Skin of body (tissue), 3 donors: ENCODE measurements at places on chromosomes 2 and 18. TPM values are rescaled to one million over a fixed set of nuclear protein-coding genes. Genes with fewer than 3 reads are reported as not detected.

Gene HAAO
- 7.0 TPM for total RNA-seq

DNA sequence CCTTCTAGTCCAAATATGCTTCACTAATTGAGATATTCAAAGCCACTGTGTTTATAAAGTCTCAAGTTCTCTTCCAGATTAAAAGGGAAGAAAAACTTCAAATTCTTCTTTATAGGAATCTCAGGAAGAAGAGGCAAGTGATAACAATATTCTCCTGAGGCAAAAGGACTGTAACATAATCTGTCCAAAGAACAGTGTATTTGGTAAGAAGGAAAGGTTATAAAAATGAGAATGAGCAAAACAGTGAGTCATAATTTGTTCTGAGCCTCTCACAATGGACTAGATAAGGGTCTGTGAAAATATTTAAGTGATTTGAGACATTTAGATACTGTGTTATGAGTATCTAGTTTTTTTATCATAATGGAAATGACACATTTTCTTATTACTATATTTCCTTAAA lies 44.3 kb downstream of the SNRPD1 start:
- DNase-seq: no peak

DNA sequence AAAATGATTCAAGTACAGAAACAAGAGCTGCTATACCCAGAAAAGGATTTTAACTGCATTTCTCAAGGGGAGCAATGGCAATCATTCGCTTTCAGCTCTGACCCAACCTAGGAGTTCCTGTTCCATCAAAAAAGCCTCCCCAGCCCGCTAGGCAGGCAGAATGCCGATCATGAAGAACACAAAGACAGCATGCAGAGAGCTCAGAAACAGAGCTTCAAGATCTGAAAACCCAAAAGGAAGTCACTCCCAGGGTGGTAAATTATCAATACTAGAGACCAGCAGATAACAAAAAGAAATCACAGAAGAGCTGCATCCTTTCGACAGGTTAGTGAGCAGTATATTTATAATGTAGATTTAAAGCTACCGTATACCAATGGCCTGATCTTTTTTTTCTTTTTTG lies 84.8 kb upstream of the CRIM1 start:
- DNase-seq: no peak

Gene SLC35F6
- total RNA-seq: 12.4 TPM

Gene LIPG
- total RNA-seq: 8.1 TPM

DNA sequence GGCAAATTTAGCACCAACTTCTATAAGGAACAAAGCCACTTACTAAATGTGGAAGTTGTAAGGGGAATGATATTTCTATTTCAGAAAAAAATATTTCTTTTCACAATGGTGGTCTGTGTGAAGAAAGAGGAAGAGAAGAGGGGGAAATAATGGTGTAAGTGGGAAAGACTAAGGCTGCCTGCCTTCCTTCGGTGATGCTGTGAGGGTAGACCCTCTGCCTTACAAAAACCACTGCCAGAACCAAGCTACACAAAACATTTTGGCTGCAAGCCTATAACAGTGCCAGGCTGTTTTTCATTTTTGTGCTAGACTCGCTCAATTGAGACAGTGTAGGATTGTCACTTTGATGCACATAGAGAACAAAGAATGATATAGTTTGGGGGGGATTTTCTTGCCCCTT lies 286.6 kb downstream of the ZEB2 start:
- no peak for DNase-seq
